ENCODE measurements at places on chromosomes 3 and 15. TPM values are rescaled to one million over a fixed set of nuclear protein-coding genes. Genes with fewer than 3 reads are reported as not detected.

Gene SMAD6
- total RNA-seq: 20.8 TPM

Gene MEIS2
- 82.2 TPM for total RNA-seq

Gene ALG1L2
- total RNA-seq: not detected

Gene SI
- not detected for total RNA-seq

Gene USP50
- 0.13 TPM for total RNA-seq

Gene STRC
- total RNA-seq: 0.17 TPM

Gene ZNF717
- 19.1 TPM for total RNA-seq

Gene SAMMSON
- total RNA-seq: not detected

Gene EPM2AIP1
- 11.0 TPM for total RNA-seq

Gene ADAMTS9
- total RNA-seq: 3.7 TPM

Gene SPATA12
- total RNA-seq: not detected

Gene EIF5A2
- 22.4 TPM for total RNA-seq
